ENCODE measurements at places on chromosomes 7 and 10.

DNA sequence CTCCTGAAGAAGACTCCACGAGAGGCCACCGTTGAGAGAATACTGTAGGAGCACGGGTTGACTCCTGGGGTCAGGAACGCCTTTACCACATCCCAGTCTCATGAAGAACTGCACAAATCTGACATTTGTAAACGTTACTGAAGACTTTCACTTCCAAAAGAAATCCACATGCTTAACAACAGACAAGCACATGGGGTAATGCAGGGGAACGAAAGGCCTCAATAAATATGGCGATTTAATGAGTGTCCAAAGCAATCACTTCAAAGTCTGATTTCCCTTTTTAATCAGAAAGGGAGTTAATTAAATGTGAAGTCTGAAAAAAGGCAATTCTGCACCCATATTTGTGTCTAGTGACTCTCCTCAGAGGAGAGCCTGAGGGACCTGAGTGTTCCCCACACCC lies 94.3 kb upstream of the SLC26A5 start:
- DNase-seq = no peak

GRCh38 chr10:108465871-108466641 lies 1301.5 kb upstream of the SORCS1 start:
- peak; percentile 3 for DNase-seq

- no peak for DNase-seq
Observed at GRCh38 chr7:159142199-159142598, 2.5 kb downstream of the VIPR2 start.

DNA sequence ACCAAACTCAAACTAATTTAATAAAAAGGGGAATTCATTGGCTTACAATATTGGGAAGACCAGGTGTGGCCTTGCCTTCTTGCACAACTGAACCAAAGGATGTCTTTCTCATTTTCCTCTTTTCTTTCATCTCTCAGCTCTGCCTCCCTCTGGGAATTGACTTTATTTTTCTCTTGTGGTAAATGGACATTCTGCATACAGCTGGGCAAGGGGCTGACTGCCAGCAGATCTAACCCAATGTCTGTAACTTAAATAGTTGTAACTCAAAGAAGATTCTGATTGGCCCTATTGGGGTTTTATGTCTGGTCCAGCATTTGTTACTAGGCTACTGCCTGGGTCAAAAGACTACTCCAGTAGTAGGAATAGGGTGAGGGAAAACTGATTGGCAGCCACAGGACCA lies 15.3 kb downstream of the PTTG1IP2 start:
- DNase-seq = no peak

- DNase-seq = no peak
Observed at GRCh38 chr10:59892697-59893096, 13.7 kb downstream of the CCDC6 start.

GRCh38 chr7:7628476-7628875 lies 12.1 kb upstream of the UMAD1 start:
- no peak for DNase-seq
